ENCODE measurements at places on chromosomes 7 and 10.

DNA sequence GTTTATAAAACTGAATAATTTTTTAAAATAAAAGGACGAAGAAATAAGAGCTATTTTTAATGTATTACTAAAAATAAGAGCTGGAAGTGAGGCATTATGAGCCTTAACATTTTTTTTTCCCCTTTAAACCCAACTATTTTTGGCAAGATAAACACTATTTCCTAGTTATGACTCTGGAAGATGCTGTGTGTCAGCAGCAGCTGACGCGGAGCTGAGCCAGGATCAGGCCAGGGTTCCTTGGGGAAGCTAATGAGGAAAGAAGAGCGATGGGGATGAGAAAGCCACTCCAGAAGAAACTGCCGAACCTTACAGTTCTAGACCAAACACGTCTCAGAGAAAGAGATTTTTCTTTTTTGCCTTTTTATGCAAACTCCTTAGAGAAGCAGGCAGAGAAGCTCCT, 85.9 kb downstream of the USP6NL start:
- DNase-seq, result no peak

- DNase-seq, result no peak
These were observed 94.3 kb downstream of the IDE start for GRCh38 chr10:92479547-92479946.

DNA sequence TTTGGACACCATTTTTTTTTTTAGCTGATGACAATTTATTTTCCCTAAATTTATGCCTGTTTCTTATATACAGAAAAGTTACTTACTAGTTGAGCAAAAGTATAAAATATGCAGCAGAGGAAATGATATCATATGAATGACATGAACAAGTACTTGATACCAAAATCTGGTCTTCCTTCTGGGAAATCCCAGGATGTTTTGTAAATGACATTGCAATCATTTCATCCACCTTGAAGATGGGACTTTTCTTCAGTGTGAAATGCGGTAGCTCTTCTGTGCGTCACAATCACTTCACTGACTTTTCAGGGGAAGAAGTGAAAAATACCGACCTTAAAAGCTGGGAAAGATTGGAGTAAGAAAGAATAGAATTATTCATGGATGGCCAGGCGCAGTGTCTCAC, 23.8 kb downstream of the C1QL3 start:
- DNase-seq, result no peak

DNA sequence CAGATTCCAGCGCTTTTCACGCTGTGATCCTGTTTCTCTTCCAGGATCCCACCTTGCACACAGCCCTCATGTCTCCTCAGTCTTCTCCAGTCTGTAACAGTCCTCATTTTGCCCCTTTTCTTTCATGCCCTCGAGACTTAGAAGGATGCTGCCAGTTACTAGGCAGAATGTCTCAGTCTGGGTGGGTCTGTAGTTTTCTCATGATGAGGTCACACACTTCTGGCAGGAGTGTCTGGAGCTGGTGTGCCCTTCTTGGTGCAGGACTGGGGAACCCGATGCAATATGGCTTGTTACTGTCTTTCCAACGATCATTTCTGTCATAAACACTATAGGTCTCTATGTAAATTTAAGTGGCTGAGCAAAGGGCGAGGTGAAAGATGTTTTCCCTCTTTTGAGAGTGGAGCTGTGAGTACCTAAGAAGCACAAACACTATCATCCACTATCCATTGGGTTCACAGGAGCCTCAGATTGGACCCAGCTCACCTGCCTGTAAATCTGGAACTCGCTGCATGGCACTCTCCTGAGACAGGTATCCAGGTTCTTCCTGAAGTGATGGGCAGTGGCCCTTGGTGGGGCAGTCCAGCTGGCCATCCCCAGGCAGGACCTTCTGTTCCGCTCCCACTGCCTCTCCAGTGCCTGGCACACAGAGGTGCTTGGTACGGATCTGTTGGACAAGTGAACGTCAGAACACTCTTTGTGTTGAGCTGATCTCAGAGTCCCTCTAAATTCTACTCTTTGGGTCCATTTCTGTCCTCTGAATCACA, 64.3 kb upstream of the ZNF32 start:
- no peak for DNase-seq

DNA sequence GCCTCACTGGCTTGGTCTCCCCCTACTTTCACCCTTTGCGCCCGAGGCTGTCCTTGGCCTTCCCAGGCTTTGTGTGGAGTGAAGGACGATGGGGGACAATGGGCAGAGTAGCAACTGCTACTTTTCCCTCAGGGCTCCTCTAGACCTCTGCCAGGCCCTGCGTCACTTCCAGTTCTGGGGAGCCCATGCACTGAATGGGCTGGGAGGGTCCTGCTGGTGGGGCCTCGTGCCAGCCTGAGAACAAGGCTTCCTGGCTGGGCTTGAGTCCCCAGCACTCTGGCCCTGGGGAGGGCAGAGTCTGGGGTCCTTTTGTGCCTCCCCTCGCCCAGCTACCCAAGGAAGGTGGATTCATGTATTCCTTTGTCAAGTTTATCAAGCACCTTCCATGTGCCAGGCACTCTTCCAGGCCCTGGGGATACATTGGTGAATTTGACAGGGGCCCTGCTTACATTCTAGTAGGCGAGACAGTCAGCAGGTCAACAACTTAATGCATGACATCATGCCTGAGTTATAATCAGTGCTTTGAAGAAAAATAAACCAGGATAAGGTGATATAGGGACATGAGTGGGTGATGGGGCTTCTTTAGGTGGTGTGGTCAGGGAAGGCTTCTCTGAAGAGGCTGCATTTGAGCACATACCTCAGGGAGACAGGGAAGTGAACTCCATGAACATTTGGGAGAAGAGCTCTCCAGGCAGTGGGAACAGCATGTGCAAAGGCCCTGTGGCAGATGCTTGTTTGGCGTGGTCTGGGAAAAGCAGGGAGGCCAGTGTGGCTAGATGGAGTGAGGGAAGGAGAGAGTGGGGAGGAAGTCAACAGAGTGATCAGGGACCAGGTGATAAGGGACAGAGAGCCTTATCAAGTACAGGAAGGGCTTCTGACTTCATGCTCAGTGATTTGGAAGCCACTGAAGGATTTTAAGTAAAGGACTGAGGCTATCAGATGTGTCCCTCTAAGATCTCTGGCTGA, 14.1 kb downstream of the ZMIZ1 start:
- DNase-seq, result no peak

DNA sequence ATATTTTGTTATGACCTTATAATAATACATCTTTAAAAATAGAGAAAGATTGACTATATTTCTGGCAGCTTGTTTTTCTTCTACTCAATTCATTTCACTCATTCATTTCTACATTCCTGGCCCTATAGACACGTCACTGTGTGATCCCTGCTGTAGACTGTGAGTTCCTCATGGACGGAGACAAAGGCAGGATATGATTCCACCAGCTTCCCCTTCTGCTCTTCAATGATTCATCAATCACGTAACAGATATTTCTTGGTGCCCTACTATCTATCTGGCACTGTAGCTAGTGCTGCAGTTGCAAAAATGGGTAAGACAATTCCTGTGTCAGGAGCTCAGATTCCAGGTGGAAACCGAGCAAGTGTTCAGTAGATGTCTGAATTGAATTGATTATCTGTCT, 415.0 kb downstream of the SFMBT2 start:
- DNase-seq, result no peak

DNA sequence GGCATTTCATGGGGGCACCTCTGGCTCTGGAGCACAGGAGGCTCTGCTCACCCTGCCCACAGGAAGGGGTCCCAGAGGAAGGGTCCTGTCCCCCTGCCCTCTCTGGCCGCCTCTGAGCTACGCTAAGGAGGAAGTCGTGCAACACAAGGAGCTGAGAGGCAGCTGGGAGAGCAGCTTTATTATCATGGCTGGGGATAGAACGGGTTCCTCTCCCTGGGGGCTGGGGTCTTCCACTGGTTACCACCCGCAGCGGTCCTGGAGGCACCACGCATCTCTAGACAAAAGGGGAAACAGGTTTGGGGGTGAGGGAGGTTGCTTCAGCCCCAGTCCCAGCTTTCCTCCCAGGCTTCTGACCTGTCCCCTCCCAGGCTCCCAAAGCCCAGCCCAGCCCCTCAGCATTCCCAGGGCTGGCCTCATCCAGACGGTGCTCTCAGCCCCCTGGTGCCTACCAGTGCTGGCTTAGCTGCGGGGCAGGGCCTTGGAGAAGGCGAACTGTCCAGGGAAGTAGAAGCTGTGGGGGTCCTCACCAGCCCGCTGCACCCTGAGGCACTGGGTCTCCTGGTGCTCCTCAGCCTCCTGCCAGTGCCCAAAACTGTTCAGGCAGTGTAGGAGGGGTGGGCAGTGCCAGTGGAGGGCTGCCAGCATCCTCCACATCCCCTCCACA, 3.1 kb downstream of the RARRES2 start:
- no peak for DNase-seq

GRCh38 chr7:96236198-96237039, 85.5 kb downstream of the SLC25A13 start:
- DNase-seq, result peak; percentile 45

DNA sequence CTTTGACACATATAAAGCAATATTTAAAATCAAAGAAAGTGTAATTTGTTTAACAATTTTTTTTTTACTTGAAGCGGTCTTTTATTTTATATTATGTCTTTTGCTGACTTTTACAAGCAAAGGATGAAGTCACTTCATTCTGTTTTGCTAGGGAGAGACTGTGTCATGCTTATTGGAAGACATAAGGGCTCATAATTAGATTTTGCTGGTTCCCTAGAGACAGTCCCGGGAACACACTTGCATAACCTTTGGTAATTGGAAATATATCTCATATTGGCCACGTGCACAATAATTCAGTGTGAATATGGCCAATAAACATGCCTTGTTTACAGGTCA, 448 bp upstream of the NET1 start:
- DNase-seq, result no peak

DNA sequence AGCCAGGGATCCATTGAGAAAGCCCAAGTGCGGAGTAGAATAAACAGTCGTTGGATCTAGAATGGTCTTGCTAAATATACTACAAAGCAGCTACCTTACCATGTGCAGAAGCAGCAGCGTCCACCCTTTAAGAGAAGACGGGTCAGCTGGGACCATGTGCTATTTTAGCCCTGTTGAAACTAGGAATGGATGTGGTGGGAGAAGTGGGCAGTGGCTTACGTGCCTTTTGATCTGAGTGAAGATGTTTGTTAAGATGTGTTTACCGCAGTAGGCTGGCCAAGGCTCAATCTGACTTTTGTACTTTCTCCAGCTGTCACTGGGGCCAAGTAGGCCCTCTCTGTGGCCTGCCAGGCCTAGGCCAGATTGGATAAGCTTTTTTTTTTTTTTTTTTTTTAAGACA, 9.2 kb downstream of the HABP2 start:
- no peak for DNase-seq

DNA sequence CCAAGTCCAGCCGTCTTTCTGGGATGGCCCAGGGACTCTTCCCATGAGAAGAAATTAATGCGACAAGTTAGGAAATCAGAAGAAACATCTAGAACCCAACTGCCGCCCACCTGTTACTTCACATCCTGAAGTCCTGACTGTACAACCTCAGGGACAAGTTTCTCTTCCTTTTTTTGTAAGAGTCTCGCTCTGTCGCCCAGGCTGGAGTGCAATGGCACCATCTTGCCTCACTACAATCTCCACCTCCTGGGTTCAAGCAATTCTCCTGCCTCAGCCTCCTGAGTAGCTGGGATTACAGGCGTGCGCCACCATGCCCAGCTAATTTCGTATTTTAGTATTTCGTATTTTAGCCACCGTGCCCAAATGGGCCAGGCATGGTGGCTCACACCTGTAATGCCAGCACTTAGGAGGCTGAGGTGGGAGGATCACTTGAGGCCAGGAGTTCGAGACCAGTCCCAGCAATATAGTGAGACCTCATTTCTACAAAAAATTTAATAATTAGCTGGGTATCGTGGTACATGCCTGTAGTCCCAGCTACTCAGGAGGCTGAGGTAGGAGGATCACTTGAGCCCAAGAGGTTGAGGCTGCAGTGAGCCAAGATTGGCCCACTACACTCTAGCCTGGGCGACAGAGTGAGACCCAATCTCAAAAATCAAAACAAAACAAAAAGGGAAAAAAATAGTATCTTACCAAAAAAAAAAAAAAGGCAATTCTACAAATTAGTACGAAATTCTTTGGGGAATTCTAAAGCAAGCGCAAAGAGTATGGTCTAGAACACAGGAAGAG, 20.8 kb downstream of the LAT2 start:
- DNase-seq, result no peak

GRCh38 chr7:82050792-82051191, 280.9 kb upstream of the HGF start:
- no peak for DNase-seq

GRCh38 chr7:105713488-105714465, 132.5 kb upstream of the EFCAB10 start:
- no peak for DNase-seq

GRCh38 chr7:101401390-101402080, 38.9 kb downstream of the COL26A1 start:
- DNase-seq, result no peak

GRCh38 chr7:99061001-99061776, 82.7 kb downstream of the SMURF1 start:
- no peak for DNase-seq

GRCh38 chr10:114748241-114748640, 73.3 kb upstream of the FHIP2A start:
- no peak for DNase-seq

DNA sequence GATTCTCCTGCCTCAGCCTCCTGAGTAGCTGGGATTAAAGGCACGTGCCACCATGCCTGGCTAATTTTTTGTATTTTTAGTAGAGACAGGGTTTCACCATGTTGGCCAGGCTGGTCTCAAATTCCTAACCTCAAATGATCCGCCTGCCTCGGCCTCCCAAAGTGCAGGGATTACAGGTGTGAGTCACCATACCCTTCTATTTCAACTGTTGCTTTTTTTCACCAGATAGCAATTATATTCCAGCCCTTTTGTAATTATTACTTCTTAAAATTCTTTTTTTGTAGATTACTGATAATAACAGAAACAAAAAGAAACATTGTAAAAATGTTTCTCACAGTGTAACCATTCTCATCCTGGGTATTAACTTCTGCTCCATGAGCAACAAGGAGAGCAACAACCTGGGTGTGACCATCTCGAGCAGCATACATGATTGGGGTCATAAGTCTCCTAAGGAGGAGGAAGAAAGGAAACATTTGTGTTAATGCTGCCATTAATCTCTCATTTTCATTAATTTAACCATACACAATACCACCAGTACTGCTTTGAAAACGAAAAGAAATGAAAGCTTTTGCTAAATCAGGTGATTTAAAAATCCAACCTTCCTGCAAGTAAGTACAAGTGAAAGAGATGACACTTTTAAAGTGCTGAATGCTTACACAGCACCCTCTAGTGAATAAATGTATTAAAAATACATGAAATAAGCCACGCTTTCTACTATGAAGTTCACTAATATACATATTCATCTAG, 41.8 kb downstream of the ASZ1 start:
- no peak for DNase-seq

- DNase-seq, result no peak
These were observed 77.9 kb downstream of the HIPK2 start for GRCh38 chr7:139699640-139700504.
